Left colon (tissue), 2 donors: ENCODE measurements at places on chromosomes 16 and 17. TPM values are rescaled to one million over a fixed set of nuclear protein-coding genes. Genes with fewer than 3 reads are reported as not detected.
A peak's percentile ranks its signal among the peaks of the same experiment; 100 is the strongest.

DNA sequence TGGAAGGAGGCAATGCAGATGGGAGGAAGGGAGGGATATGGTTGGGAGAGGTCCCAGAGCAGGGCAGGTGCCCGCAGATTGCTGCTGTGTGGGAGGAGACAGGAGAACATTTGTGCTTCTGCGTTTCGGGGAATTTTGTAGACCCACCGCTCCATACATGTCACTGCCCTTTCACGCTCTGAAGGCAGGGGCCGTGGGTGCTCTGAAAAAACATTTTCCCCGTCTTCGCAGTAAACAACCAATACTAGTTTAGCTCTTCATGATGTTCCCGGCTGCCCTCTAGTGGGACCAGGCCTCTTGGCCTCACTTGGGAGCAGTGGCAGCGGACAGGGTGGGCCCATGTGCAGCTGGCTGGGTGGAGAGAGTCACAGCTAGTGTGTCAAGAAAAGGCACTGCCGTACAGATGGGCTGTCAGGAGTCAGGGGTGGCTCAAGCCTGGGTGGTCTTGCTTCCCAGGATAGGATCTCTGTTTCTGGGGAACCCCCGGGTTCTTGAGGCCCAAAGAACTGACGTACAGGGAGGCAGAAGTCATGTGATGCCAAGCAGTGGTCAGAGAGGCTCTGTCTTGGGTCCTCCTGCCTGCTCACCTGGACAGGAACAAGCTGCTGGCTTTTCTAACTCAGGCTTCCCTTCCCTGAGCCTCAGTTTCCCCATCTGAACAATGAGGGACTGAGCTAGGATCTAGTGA, 46.5 kb upstream of the CPNE2 start:
- DNase-seq, result peak; percentile 47

GRCh38 chr17:74818291-74818938, 41.3 kb downstream of the GRIN2C start:
- no peak for DNase-seq

GRCh38 chr17:80931421-80932265, 60.0 kb upstream of the CHMP6 start:
- no peak for DNase-seq

SPATA22 gene
- not detected for total RNA-seq

AHSP gene
- not detected for total RNA-seq

RCVRN gene
- not detected for total RNA-seq

- DNase-seq, result no peak
Measured at GRCh38 chr17:205148-205669, 23.8 kb upstream of the DOC2B start.
